ENCODE measurements at places on chromosomes 12 and 14.

DNA sequence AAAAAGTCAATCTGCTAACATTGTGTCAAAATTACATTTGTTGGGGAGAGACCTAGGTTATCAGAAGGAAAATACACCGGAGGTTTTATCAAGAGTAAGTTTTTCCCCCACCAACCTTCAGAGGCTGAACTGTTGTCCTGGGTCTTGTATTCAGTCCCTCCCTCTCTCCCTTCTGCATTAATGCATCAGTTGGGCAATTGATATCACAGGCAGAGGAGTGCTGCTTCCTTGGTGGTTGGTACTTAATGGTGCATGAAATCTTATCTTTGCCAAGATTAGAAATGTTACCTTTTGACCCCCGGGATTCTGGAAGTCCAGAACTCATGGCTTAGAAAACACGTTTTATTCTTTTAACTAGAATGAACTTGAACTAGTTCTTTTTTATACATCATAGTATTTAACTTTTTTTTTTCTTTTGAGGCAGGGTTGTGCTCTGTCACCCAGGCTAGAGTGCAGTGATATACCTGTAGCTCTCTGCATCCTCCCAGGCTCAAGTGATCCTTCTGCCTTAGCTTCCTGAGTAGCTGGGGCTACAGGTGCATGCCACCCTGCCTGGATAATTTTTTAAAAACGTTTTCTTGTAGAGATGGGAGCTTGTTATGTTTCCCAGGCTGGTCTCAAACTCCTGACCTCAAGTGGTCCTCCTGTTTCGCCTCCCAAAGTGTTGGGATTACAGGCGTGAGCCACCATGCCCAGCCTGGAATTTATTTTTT lies 4.9 kb downstream of the PCBP2 start:
- DNase-seq, result no peak

DNA sequence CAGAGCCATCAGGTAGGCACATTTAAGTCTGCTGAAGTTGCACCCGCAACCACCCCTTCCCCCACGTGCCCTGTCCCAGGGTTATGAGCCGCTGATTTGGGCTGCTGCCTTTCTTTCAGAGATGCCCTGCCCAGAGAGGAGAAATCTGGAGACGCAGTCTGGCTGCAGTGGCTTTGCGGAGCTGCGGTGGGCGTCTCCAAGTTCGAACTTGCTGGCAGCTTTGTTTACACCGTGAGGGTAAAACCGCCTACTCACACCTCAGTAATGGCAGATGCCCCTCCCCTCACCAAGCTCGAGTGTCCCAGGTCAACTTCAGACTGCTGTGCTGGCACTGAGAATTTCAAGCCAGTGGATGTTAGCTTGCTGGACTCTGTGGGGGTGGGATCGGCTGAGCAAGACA lies 14.7 kb downstream of the PTCSC3 start:
- no peak for DNase-seq

DNA sequence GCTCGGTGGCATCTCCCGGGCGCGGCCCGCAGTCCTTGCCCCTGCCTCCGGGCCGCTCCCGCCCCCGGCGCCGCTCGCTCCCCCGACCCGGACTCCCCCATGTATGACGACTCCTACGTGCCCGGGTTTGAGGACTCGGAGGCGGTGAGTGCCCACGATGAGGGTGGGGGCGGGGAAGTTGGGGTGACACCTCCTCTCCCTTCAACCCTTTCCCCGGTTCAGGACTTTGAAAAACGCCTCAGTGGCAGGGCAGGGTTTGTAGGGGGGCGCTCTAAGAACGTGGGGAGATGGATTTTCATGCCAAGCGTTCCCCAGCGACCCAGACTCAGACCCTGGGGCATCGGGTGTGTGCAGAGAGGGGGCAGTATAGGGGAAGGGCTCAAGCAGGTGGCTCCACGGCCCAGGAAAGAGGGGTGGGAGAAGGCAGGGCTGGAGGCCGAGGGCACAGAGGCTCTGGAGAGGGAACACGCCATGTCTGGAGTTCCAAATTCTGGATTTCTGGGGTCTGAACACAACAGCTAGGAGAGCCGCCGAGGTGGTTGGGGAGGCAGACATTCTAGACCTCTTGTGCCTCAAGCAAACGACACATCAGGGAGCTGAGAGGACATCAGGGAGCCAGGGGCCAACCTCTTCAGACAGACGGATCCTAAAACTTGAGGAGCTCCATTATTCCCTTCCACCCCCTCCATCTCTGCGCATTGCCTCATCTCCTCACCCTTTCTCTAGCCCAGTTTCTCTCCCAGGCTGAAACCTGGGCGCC lies 715 bp downstream of the CACNB3 start:
- no peak for DNase-seq

DNA sequence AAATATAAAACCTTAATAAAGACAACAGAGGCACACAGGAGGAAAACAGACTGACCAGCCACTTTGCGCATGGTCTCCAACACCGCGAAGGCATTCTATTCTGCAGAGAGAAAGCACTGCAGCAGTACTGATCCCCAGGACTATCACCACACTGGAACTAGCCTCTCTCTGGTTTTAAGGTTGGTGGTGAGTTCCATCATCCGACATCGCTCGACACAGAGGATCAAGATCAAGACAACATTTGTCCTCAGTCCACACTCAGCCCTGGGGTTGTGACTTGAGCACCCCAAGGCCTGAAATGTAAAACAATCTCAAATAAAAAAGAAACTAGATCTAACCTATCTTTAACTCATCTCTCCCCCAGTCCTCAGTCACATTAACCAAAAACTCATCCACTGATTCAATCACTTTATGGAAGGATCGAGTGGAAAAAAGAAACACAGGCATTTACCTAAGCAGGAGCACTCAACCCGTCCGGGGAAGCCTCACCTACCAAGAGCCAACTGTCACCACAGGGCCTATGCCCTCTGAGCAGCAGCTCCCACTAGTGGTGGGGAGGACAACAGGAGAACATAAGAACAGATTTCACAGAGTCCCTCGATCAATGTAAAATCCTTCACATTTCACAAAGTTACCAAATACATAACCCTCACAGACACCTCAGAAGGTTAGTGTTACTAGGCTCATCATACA lies 17.7 kb downstream of the STXBP6 start:
- peak; percentile 10 for DNase-seq

DNA sequence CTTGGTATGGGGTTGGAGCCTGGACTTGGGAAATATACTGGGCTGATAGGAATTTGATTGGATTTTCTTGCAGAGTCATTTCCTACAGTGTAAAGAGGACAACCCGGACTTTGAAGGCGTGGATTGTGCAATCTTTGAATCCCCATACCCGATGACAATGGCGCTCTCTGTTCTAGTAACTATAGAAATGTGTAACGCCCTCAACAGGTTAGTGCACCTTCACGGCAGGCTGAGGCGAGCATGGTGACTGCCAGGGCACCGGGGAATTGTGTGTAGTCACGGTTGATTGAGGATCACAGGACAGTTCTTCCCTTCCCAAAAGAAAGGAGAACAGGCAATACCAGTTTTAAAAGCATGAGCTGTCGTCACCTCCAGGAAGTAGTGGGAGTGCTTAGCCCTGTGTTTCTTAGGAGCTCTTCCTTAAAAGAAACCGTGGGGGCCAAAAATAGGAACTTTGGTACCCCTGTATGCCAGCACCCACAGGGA lies 58.3 kb downstream of the ANAPC7 start:
- DNase-seq, result no peak

- no peak for DNase-seq
These were observed 193.6 kb upstream of the RASSF8 start for GRCh38 chr12:25764892-25765291.

DNA sequence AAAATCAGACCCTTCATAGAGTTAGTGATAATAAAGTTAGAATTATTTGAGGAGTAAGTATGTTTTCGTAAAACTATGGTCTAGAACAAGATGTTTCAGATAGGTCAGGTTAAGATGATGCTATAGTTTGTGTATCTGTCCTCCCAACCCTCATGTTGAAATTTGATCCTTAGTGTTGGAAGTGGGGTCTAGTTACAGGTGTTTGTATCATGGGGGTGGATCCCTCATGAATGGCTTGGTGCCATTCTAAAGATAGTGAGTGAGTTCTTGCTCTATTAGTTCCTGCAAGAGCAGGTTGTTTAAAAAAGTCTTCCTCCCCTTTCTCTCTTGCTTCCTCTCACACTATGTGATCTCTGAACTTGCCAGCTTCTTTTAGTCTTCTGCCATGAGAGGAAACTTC lies 707.3 kb upstream of the FOXG1 start:
- DNase-seq, result no peak

DNA sequence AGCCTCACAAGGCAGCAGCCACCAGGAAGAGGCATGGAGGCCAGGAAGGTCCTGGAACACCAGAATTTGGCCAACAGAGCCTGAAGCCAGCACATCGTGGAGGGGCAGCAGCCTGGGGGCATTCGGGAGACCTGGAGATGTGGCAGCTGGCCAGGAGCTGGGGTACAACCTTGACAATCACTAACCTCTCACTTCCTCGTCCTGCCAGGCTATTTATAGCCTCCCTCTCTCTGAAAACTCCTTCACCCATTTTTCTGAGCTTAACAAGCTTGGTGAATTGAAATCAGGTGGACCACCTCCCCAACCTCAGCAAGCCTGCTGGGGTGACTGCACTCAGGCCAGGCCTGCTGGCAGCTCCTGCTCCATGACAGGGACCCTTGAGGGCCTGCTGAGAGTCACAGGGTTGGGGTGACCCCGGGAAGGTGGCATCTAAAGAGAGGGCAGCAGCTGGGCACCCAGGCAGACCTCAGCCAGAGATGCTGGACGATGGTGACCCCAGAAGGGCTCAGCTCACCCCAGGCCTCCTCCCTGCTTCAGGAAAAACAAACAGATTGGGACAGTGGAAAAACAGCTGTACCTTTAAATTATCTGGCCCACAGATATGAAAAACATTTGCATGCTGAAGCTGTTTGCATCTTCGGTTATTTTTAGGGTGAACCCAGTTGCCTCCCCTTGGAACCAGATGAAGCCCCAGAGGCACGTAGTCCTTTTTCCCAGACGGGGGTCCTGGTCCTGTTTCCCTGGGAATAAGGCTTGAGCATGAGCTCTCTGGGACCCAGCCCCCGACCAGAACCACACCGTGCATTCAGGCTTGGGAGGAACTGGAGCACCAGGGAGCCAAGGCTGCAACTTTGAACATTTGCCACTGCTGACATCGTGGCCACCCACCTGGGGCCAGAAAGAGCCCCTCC lies 67.0 kb downstream of the PITPNM2 start:
- no peak for DNase-seq

GRCh38 chr12:16523951-16524331 lies 82.0 kb downstream of the LMO3 start:
- no peak for DNase-seq

- DNase-seq, result no peak
These were observed 61.6 kb upstream of the KTN1 start for GRCh38 chr14:55518391-55518790.

GRCh38 chr12:7832059-7832696 lies 40.5 kb downstream of the SLC2A14 start:
- peak; percentile 42 for DNase-seq

- DNase-seq, result no peak
These were observed 12.0 kb downstream of the PDE6H start for GRCh38 chr12:14984766-14985285.

- no peak for DNase-seq
These were observed 831.1 kb downstream of the LRFN5 start for GRCh38 chr14:42437809-42438208.

DNA sequence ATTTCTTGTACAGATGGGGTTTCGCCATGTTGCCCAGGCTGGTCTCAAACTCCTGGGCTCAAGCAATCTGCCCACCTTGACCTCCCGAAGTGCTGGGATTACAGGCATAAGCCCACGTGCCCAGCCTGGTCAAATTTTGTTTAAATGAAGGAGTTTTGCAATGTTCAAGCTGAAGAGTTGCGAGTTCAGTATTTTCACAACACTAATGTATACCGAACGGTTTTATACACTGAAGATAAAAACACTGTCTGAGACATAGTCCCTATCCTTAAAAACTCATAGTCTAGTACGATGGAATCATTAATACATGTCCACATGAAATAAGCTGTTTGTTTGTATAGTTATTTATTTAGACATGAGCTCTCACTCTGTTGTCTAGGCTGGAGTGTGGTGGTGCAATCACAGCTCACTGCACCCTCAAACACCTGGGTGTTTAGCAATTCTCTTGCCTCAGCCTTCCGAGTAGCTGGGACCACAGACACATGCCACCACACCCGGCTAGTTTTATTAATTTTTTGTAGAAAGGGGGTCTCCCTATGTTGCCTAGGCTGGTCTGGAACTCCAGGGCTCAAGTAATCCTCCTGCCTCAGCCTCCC lies 15.4 kb downstream of the TRAPPC6B start:
- no peak for DNase-seq

DNA sequence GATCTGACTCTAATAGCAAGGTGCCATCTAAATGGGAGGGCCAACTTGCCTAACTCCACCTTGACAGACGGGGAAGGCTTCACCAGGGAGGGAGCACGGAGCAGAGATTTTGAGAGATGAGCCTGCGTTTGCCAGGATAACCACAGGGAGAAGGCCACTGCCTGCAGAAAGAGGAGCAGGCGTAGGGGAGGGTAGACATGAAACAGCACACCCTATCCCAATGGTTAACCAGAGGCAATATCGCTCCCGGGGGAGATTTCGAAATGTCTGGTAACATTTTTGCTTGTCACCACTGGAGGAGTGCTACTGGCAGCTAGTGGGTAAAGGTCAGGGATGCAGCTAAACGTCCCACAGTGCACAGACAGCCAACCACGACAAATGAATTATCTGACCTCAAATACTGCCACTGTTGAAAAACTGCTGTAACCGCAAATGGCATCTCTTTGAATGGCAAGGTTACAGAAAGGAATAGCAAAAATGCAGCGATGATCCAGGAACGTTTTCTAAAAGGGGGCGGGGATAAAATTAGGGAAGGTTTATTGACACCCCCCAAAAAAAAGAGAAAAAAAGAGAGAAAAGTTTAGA lies 126.0 kb upstream of the ATF7IP start:
- DNase-seq, result peak; percentile 74

- no peak for DNase-seq
These were observed 8.5 kb downstream of the ZFP36L1 start for GRCh38 chr14:68784226-68784910.

DNA sequence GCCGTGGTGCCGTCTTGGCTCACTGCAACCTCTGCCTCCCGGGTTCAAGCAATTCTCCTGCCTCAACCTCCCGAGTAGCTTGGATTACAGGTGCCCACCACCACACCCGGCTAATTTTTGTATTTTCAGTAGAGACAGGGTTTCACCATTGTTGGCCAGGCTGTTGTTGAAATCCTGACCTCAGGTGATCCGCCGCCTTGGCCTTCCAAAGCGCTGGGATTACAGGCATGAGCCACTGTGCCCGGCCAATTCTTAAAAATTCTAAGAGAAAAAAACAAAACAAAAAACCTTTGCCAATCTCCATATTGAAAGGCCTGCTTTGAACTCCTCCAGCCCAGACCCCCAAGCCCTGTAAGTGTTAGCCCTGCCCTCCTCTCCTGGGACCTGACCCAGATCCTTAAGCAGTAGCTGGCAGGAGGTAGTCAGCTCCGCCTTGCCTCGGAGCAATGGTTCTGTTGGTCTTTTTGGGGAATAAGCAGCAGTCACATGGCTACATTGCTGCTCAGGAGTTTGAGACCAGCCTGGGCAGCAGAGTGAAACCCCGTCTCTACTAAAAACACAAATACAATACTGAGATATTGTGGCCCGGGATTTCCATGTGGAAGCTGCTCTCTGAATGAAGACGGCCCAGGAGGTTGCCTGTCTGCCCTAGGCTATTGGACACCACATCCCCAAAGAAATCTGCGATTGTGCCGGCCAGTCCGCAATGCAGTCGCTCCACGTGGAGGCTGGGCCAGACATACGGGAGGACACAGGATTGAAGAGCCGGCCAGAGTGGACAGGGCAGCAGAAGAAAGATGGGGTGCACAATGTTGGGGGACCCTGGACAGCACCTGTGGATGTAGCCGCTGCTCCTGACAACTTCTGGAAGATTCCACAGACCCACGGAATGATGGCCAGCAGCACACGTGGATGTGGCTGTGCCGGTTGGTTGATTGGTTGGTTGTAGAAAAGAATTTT lies 28.8 kb upstream of the BEGAIN start:
- no peak for DNase-seq
